ENCODE measurements at places on chromosomes 3 and 15.

GRCh38 chr3:154334973-154335420 lies 10.7 kb upstream of the DHX36 start:
- no peaks in the 10 kb centered on the region for H3K4me1 ChIP-seq
- no peak overlapping the region for H3K4me3 ChIP-seq
- H3K27me3 ChIP-seq, result no peaks in the 10 kb centered on the region
- H3K27ac ChIP-seq, result no peak overlapping the region

DNA sequence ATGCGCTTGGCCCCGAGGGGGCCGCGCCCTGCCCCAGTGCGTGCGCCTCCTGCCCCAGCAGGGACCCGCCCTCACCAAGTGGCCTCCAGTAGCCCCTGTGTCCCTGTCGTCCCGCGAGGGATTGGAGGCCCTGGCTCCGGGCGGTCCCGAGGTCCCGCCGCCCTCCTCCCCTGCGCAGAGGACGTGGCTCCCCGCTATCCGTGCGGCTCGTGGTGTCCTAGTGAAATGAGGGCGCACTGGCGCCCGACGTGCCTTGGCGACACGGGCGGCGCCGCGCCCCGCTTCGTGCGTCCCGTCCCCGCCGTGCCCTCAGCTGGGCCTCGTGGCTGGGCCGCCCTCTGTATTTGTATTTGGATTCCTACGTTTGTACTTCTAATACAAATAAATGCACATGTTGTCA lies 557.5 kb downstream of the OCA2 start:
- no peak overlapping the region for H3K4me3 ChIP-seq
- H3K4me1 ChIP-seq, result no peaks in the 10 kb centered on the region
- H3K36me3 ChIP-seq, result no peaks in the 10 kb centered on the region
- no peaks in the 10 kb centered on the region for H3K27me3 ChIP-seq

GRCh38 chr3:10157031-10157430 lies 7.7 kb upstream of the IRAK2 start:
- H3K4me3 ChIP-seq, result no peak overlapping the region
- H3K27ac ChIP-seq, result no peak overlapping the region

- H3K36me3 ChIP-seq, result peaks cover 3% of the 10 kb centered on the region
- H3K27ac ChIP-seq, result no peak overlapping the region
- no peaks in the 10 kb centered on the region for H3K27me3 ChIP-seq
- no peak overlapping the region for H3K4me3 ChIP-seq
- no peaks in the 10 kb centered on the region for H3K4me1 ChIP-seq
- no peak for DNase-seq
Observed at GRCh38 chr15:76753771-76754170, 151.4 kb downstream of the SCAPER start.

- peak within 1 kb of the TSS; percentile 21 for H3K4me3 ChIP-seq
- no peaks in the 10 kb centered on the region for H3K27me3 ChIP-seq
- H3K36me3 ChIP-seq, result no peaks in the 10 kb centered on the region
- no peak for DNase-seq
Observed at GRCh38 chr3:141368062-141368924, at the start of gene ZBTB38. Gene ZBTB38 (plus strand): TSS chr3:141368504. CDS start chr3:141442389, 73,885 bp downstream.

DNA sequence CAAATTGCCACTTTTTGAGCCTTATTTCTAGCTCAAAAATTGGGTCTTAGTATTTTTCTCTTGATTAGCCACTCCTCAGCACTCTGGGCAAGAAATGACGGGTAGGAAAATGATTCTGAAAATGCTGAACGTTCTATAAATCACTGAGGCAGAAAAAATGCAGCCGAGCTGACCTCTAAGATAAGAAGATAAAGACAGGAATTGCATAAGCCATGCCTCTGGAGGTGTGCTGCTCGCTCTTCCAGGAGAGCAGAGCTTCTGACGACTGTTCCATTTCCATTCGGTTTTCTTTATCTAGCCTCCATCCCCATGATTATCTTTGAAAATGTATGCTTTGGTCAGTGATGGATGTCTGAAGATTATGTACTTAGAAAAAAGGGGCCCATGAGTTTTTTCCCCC lies 558.8 kb upstream of the ADAMTS9 start:
- H3K27ac ChIP-seq, result no peak overlapping the region
- H3K4me1 ChIP-seq, result no peaks in the 10 kb centered on the region
- no peaks in the 10 kb centered on the region for H3K36me3 ChIP-seq
- H3K27me3 ChIP-seq, result no peaks in the 10 kb centered on the region
- H3K4me3 ChIP-seq, result no peak overlapping the region

- peaks cover 58% of the 10 kb centered on the region for H3K36me3 ChIP-seq
- H3K4me1 ChIP-seq, result no peaks in the 10 kb centered on the region
- H3K4me3 ChIP-seq, result no peak overlapping the region
Observed at GRCh38 chr3:9669720-9670432, 20.6 kb downstream of the MTMR14 start.

GRCh38 chr3:180011927-180012326 lies 24.8 kb downstream of the PEX5L start:
- no peak overlapping the region for H3K4me3 ChIP-seq
- DNase-seq, result no peak
- no peaks in the 10 kb centered on the region for H3K4me1 ChIP-seq
- H3K27ac ChIP-seq, result no peak overlapping the region
- H3K36me3 ChIP-seq, result no peaks in the 10 kb centered on the region

GRCh38 chr15:75928680-75929608 lies 25.3 kb downstream of the FBXO22 start:
- no peaks in the 10 kb centered on the region for H3K4me1 ChIP-seq
- peaks cover 7% of the 10 kb centered on the region for H3K36me3 ChIP-seq
- no peak overlapping the region for H3K4me3 ChIP-seq
- DNase-seq, result peak; percentile 43

DNA sequence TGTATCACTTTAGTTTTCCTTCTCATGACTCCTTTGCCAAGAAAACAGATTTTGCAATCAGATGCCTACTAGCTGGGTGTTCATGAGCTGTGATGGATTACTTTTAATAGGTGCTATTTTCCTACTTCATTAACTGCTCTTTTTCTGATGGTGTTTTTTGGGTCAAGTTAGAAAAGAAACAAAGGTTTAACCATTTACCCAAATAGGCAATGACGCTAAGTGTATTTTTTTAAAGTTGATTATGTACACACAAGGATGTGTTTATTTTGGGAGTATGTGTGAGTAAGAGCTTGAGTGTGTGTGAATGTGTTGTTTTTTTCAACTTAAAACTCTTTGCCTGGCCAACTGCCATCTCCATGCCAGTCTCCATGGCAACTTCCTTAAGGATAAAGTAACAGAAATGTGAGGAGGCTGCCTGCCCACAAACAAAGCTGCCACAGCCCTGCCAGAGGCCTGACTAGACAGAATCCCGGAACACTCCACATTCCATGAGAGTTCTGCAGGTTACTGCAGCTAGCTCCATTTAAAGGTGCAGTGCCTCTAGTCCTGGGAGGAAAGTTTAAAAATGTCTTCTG lies 215.6 kb upstream of the RBMS3 start:
- no peak overlapping the region for H3K4me3 ChIP-seq
- H3K27me3 ChIP-seq, result no peaks in the 10 kb centered on the region
- H3K36me3 ChIP-seq, result no peaks in the 10 kb centered on the region
- peaks cover 4% of the 10 kb centered on the region for H3K4me1 ChIP-seq

GRCh38 chr15:86203462-86203861 lies 123.8 kb downstream of the AGBL1 start:
- no peak overlapping the region for H3K27ac ChIP-seq
- no peaks in the 10 kb centered on the region for H3K27me3 ChIP-seq
- no peak overlapping the region for H3K4me3 ChIP-seq
- no peaks in the 10 kb centered on the region for H3K36me3 ChIP-seq
- no peak for DNase-seq

GRCh38 chr3:114355653-114356052 lies 61.8 kb downstream of the TIGIT start:
- no peak for DNase-seq
- no peak overlapping the region for H3K27ac ChIP-seq
- peaks cover 12% of the 10 kb centered on the region for H3K36me3 ChIP-seq
- H3K27me3 ChIP-seq, result no peaks in the 10 kb centered on the region
- no peak overlapping the region for H3K4me3 ChIP-seq

DNA sequence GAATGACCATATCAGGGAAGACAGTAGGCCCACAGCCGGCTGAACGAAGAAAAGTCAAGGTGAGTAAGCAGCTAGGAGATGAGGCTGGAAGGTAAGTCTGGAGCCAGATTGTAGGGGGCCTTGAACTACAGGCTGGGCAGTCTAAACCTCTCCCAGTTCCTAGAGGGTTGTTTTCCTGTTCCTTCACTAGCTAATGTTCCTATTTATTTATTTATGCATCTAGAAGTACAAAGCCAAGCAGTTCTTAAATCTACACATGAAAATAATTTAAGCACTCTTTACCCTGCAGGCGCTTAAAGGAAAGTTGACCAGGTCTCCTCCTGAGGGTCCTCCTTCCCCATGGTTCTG lies 3.7 kb downstream of the ACAA1 start:
- no peaks in the 10 kb centered on the region for H3K27me3 ChIP-seq
- no peak for DNase-seq
- peaks cover 57% of the 10 kb centered on the region for H3K36me3 ChIP-seq
- no peak overlapping the region for H3K27ac ChIP-seq
- no peak overlapping the region for H3K4me3 ChIP-seq
- H3K4me1 ChIP-seq, result peaks cover 13% of the 10 kb centered on the region

- no peaks in the 10 kb centered on the region for H3K4me1 ChIP-seq
- H3K27ac ChIP-seq, result no peak overlapping the region
- no peaks in the 10 kb centered on the region for H3K36me3 ChIP-seq
- H3K4me3 ChIP-seq, result no peak overlapping the region
- H3K27me3 ChIP-seq, result no peaks in the 10 kb centered on the region
Observed at GRCh38 chr3:149463921-149464320, 10.6 kb upstream of the TM4SF4 start.

DNA sequence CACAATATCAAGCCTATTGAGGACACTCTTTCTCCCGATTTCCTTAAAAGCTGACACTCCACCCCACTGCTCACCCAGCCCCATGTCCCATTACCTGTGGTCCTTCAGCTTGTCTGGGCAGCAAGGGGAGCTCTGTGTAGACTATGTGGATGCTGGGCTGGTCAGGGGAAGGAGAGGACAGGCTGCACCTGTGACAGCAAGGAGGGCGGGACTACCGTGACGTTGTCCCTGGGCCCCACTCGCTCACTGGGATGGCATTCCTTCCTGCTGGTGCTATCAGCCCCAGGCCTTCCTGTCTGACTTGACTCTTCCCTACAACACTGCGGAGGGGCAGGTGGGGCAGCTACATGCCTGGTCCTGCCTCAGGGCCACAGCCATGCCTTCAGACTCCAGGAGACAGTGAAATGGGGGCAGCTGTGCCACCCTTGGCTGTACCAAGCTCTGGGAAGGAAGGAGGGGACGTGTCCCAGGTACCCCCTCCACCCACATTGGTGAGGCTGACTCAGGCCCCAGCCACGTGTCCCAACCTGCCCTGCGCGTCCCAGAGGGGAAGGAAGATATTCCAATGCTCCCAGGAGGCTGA lies at the start of gene TMEM40:
TMEM40 (minus strand) TSS at position 163 of the 583 bp plus-strand sequence. CDS start 9,427 bp downstream, outside the sequence.
- H3K36me3 ChIP-seq, result no peaks in the 10 kb centered on the region
- no peaks in the 10 kb centered on the region for H3K27me3 ChIP-seq
- peak within 1 kb of the TSS; percentile 58 for H3K27ac ChIP-seq
- no peaks in the 10 kb centered on the region for H3K4me1 ChIP-seq

- H3K4me3 ChIP-seq, result no peak overlapping the region
- H3K36me3 ChIP-seq, result no peaks in the 10 kb centered on the region
- H3K4me1 ChIP-seq, result no peaks in the 10 kb centered on the region
Observed at GRCh38 chr15:65856821-65857455, 12.4 kb upstream of the RAB11A start.

DNA sequence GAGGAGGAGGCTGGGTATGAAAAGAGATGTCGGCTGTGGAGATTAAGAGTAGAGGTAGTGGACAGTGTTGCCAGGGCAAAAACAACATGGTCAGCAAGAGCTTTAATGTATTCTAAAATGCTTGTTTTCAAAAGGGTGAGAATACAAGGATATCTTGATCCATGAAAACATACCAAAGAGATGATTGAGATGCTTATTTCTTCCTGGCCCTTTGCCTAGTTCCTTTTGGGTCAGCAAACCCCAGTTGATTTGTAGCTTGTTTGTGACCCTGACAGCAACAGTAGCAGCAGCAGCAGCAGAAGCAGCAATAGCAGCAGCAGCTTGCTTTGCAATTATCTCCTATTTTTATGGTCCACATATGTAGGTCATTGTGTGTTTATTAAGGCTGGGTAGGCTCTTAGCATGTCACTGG lies 337.3 kb downstream of the LPP start:
- H3K27ac ChIP-seq, result no peak overlapping the region
- no peak for DNase-seq
- H3K4me1 ChIP-seq, result no peaks in the 10 kb centered on the region
- H3K27me3 ChIP-seq, result no peaks in the 10 kb centered on the region
- no peak overlapping the region for H3K4me3 ChIP-seq
- H3K36me3 ChIP-seq, result no peaks in the 10 kb centered on the region

DNA sequence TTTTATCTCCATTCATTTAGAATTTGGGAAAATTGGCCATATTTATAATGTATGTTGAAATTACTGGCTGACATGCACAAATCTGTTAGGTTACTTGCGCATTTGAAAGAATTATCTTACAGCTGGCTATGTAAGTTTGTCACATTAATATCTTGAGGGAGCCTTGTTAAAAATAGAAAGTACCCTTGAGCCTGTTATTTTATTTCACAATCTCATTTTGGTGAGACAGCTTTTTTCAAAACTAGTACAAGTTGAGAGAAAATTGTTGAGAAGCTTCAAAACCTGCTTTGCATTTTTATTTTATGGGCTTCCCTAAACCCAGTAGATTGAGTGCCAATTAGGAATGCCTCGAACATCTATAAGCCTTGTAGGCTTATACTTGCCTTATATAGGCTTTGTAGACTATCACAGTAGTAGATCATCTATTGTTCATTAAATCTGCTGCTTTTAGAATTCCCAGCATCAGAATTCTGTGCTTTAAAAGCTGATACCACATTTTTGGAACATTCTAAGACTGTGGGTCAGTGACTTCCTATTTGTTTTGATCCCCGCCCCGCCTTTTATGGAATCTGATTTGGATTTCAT lies 6.3 kb downstream of the IDH3A start:
- H3K27me3 ChIP-seq, result no peaks in the 10 kb centered on the region
- peaks cover 16% of the 10 kb centered on the region for H3K36me3 ChIP-seq
- DNase-seq, result no peak
- peaks cover 4% of the 10 kb centered on the region for H3K4me1 ChIP-seq
- H3K4me3 ChIP-seq, result no peak overlapping the region
- H3K27ac ChIP-seq, result no peak overlapping the region

DNA sequence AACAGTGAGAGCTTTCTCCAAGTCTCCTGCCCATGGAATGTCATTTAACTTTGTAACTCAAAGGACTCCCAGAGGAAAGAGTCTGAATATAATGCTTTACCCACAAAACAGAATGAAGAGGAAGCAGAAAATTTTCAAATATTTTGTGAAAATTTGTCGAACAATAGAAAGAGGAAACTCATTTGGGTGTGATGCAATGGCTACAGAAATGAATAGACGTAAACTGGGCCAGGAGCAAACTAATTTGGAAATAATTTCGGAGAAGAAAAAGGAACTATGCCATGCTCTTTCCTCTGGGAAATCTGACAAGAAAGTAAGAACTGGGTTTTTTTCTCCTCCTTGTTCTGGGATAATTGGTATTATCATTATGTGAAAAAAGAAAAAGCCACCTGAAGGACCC lies 11.2 kb upstream of the SUMF1 start:
- no peaks in the 10 kb centered on the region for H3K4me1 ChIP-seq
- no peak overlapping the region for H3K27ac ChIP-seq
- no peak overlapping the region for H3K4me3 ChIP-seq
- DNase-seq, result no peak
- H3K27me3 ChIP-seq, result no peaks in the 10 kb centered on the region

- H3K36me3 ChIP-seq, result no peaks in the 10 kb centered on the region
- DNase-seq, result no peak
- no peaks in the 10 kb centered on the region for H3K4me1 ChIP-seq
- no peak overlapping the region for H3K4me3 ChIP-seq
- no peaks in the 10 kb centered on the region for H3K27me3 ChIP-seq
Observed at GRCh38 chr15:45262906-45263461, 10.9 kb downstream of the SLC28A2 start.
